PC-9 (cell line): ENCODE measurements at places on chromosomes 12 and 14. TPM values are rescaled to one million over a fixed set of nuclear protein-coding genes. Genes with fewer than 3 reads are reported as not detected.

DNA sequence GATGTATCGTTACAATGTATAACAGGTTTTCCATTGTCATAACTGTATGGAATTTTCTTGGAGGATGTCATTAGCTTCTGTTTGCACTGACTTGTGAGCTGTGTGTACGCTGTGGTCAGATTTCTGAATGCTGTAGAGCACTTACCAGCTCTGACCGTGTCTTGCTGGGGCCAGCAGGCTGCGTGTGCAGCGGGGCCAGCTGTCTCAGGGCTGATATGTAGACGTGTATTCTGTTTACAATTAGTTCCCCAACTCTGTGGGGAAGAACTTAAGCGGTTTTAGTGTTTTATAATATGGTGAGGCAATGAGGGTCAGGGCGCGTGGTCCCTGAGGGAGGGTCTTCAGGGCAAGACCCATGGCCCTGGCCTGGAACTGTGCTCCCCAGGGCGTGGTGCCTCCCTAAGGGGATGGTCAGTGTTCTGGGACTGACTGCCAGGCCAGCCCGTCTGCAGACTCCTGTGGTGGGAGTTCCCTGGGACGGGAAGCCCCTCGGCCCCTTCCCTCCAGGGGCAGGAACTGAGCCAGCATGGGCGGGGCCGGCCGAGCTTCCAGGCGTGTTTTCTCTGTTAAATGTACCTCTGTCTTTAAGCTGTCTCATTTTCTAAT lies 18.7 kb downstream of the XRCC3 start:
- H3K4me1 ChIP-seq, result peaks cover 15% of the 10 kb centered on the region
- H3K4me3 ChIP-seq, result no peak overlapping the region
- peaks cover 36% of the 10 kb centered on the region for H3K36me3 ChIP-seq
- no peak overlapping the region for H3K27ac ChIP-seq
- H3K27me3 ChIP-seq, result no peaks in the 10 kb centered on the region

DNA sequence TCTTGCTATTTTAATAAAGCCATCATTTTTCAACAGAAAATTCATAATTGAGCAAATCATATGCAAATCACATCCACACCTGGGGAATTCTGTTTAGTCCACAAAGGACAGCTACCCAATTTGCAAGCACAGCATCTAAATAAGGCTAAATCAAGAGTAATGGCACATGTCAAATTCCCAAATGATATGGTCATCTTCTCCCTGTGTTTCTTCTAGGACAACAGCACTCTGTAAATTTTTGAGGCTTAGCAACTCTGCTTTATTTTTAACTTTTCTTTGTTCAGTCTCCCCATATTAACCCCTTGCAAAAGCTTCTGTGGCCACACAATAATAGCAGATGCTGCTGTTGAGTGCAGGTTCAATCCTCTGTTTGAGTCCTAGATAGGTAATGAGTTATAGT lies 155.6 kb upstream of the DAAM1 start:
- no peak overlapping the region for H3K27ac ChIP-seq
- DNase-seq, result no peak
- no peaks in the 10 kb centered on the region for H3K27me3 ChIP-seq
- no peak overlapping the region for H3K4me3 ChIP-seq

Gene DDX47
- total RNA-seq, result 192 and 196 TPM in 2 replicates

Gene CCDC77
- 20.4 and 20.9 TPM in 2 replicates for total RNA-seq

DNA sequence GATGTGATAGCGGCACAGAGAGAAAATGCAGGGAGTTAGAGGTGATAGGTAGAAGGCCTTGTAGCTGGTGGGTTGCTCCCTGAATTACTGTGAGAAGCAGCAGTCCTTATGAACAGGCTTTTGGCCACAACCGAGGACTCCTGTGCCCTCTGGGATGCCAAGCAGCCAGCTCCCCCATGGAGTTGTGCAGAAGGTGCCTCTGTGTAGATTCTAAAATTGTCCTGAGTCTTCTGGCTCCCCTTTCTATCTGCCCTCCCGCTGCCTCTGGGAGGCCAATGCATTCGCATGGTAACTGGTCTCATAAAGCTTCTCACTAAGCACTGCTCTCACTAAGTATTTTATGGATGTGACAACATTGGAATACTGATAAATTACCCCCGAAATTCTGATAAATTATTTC lies 16.1 kb upstream of the SUSD6 start:
- no peaks in the 10 kb centered on the region for H3K36me3 ChIP-seq
- no peak overlapping the region for H3K4me3 ChIP-seq
- DNase-seq, result no peak
- no peaks in the 10 kb centered on the region for H3K4me1 ChIP-seq
- no peak overlapping the region for H3K27ac ChIP-seq

DNA sequence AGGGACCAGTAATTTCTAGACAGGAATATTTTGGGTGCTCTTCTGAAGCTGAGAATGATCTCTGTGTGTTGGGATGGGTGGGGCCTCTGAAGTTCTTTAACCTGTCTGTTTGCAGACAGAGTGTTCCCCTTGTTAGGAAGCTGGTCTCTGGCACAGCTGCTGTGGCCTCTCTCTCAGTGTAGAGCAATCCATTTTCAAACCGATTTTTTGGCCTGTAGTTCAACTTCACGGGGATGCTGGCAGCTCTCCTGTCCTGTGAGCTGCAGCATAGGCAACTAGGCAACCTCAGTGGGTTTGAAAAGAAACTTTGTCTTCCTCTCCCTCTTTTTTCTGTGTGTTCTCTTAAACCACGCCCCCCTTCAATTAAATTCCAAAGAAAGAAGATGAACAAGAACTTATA lies 69.1 kb downstream of the SMOC1 start:
- H3K4me3 ChIP-seq, result no peak overlapping the region
- H3K27me3 ChIP-seq, result peaks cover 21% of the 10 kb centered on the region

DNA sequence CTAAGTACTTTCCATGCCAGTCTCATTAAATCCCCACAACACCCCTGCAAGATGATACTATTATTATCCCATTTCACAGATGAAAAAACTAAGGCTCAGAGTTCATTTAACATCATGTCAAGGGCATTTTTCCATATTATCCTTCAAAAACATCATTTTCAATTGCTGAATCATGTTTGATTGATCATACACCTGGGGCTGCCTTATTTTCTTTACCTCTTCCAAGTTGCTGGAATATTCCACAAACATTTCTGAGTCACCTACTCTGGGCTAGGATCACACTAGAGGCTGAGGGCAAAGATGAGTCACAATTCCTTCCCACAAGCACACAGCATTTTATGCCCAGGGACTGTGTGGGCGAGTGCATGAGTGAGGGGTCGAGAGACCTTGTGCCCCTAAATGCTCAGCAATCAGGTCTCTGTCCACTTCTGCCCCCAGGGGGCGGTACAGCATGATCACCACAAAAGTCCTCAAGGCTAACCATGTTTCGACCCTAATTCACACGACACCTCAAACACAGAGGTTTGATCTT lies 14.1 kb upstream of the TMEM119 start:
- H3K4me1 ChIP-seq, result 0 out of 2 replicates have a peak, but pooled peaks cover 5% of the 10 kb centered on the region
- H3K27me3 ChIP-seq, result no peaks in the 10 kb centered on the region
- no peaks in the 10 kb centered on the region for H3K36me3 ChIP-seq
- no peak overlapping the region for H3K4me3 ChIP-seq
- DNase-seq, result no peak

Gene REM2
- total RNA-seq, result 0.50 and 0.98 TPM in 2 replicates

- DNase-seq, result no peak
- no peak overlapping the region for H3K4me3 ChIP-seq
- no peaks in the 10 kb centered on the region for H3K4me1 ChIP-seq
- no peaks in the 10 kb centered on the region for H3K27me3 ChIP-seq
These were observed 80.0 kb downstream of the ZFP36L1 start for GRCh38 chr14:68712703-68713370.
